ENCODE measurements at places on chromosomes 3 and 15. TPM values are rescaled to one million over a fixed set of nuclear protein-coding genes. Genes with fewer than 3 reads are reported as not detected.

- no peak for DNase-seq
These were observed 138.2 kb downstream of the EPHA3 start for GRCh38 chr3:89245612-89246011.

DNA sequence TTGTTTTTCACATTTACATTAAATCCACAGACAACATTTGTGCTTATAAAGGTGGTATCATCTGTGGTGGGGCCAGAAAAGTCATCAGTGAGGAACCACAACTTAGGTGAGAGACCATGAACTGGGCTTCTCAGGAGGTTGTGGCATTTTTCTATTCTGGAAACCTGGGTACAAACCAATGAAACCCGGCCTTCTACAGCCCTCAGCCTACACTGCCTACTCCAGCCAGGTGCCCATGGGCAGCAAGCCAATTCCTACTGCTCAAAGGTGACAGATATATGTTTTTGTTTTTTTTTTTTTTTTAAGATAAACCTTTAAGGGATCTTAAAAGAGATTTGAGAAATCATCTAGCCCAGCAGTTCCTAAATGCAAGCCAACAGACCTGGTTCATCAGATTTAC, 20.3 kb downstream of the SPG21 start:
- no peak for DNase-seq

DNA sequence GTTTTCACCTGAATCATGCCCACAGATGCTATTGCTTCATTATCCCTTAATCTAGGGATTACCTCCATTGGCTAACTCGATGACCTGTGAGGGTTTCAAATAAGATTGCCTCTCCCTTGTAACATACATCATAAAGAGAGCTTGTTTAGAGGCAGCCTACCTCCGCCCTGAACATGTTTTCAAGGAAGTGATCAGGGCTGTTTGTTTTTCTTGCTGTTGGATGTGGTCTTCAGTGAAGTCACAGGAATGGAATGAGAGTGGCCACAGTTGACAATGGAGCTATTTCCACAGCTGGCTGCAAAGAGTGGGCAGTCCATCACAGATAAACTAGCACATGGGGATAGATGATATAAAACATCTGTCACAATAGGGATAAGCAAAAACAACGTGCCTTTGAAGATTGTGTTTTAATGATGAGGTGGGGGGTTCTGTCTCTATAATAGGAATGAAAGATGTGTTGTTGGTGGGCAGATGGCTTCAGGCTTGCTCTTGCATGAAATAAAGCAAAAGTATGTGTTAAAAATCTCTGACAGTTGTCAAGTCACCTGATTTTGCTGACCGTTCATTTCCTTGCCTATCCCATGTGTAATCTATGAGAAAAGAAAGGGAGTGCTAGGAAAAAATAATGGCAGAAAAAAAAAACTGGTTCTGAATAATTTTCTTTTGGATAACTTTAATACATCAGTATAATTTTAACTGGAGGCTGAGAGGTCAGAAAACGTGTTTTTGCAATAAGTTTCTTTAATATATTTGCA, 642.3 kb downstream of the RBMS3 start:
- peak; percentile 61 for DNase-seq

GRCh38 chr3:130085881-130086280, 4.2 kb downstream of the ALG1L2 start:
- no peak for DNase-seq

DNA sequence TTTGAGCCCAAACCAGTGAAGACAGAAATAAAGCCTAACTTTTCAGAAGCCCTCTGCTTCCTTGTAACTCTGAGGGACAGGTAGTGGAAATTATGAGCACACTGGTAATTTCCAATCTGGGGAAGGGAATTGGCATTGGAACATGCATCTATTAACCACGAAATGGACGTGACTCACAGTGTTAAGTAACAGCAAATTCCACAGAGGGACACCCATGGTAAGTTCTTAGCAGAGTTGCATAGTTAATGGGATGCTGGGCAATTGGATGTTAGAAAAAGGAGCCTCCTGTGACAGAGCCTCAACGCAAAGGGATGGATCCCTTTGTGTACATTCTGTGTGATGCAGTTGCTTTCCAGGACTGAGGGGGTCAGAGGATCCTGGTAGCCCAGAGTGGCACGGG, 168.6 kb downstream of the SEMA6D start:
- DNase-seq: no peak

- DNase-seq: no peak
These were observed 58.9 kb downstream of the ATG7 start for GRCh38 chr3:11331101-11331500.

DNA sequence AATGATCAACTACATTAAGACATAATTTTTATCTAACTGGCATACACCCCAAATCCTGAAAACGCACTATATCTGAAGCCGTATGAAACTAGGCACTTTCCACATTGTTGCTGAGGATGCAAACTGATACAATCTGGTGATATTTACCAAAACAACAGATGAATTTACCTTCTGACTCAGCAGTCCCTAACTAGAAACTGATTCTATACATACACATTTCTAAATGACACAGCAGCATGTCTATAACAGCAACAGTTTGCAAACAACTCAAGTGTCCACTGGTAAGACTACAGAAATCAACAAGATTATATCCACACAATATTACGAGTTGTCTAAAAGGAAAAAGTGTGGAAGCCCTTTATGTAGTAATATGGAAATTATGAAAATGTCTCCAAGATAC, 22.9 kb downstream of the SECISBP2L start:
- no peak for DNase-seq

- DNase-seq: no peak
These were observed 114.5 kb upstream of the STRIT1 start for GRCh38 chr3:155407971-155408370.

DNA sequence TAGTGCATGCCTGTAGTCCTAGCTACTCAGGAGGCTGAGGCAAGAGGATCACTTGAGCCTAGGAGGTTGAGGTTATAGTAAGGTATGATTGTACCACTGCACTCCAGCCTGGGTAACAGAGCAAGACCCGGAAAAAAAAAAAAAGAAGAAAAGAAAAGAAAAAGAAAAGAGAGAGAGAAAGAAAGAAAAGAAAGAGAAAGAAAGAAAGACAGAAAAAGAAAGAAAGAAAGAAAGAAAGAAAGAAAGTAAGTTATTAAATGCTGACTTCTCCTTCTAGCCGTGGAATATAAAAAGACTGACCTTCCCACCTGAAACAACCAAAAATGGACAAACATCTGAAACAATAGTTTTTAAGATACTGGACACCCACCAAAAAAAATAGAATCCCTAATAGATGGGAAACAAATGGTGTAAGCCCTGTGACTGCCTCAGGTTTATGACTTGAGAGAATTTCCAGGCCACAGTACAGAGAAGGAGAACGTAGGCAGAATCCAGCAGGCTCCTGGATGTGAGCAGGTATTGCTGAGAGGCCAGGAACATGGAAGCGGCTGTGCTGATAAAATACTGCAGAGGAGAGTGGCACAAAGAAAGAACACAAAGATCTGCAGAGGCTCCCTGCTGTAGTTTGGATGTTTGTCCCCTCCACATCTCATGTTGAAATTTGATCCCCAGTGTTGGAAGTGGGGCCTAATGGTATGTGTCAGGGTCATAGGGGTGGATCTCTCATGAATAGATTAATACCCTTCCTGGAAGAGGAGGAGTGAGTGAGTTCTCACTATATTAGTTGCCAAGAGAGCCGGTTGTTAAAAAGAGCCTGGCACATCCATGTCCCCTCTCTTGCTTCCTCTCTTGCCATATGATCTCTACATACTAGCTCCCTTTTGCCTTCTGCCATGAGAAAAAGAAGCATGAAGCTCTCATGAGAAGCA, 41.8 kb upstream of the PRSS50 start:
- DNase-seq: no peak

DNA sequence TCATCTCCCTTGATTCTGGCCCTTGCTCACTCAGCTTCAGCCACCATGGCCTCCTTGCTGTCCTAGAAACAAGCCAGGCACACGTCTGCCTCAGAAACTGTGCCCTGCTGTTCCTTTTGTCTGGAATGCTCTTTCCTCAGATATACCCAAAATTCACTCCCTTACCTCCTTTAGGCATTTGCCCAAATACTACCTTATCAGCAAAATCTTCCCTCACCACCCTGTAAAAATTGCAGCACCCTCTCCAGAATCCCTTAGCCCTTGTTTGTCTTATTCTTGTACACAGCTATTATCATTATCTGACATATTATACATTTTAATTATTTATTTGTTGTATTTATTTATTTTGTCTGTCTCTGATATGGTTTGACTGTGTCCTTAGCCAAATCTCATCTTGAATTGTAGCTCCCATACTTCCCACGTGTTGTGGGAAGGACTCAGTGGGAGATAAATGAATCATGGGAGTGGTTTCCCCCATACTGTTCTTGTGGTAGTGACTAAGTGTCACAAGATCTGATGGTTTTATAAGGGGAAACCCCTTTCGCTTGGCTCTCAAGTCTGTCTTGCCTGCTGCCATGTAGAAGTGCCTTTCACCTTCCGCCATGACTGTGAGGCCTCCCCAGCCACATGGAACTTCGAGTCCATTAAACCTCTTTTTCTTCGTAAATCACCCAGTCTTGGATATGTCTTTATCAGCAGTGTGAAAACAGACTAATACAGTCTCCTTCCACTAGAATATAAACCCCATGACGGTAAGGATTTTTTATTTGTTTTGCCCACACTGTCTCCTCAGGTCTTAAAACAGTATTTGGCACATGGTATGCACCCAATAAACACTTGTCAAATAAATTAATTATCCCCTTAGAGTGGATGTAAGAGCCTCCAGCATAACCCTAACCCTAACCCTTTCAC, 60.0 kb upstream of the STT3B start:
- no peak for DNase-seq

DNA sequence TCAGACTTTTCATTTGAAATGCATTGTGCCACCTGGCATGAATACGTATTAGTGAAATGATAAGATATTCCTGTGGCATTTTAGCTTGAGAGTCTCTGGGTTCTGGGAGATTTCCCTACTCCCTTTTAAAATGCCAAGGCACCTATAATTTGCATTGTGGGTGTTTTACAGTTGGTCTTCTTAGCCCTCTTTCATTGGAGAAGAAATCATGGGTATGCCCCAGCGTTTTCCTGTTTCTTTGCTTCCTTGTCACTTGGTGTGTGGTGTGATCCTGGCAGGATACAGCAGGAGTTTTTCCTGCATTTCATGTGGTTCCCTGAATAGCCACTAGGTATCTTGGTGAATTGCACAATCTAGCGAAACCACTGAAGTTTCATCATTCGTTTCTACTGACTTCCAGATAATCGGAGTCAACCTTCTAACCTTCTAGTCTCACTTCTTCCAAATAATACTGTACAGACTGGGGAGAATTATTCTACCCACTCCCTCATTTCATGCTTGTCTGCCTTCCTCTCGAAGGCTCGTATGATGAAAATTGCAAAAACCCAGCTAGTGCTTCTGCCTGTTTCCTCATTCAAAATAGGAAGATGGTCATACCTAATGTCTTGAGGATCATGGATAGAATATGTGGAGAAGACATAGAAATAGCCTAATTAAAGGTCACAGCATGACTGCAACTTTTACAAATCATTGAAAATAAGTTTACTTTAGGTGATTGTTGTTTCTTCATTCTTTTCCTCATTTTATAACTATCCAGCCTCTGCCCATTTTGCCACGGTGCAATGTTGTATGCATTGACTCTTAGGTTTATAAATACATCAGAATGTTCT, 2.6 kb downstream of the BHLHE40 start:
- DNase-seq: no peak

DNA sequence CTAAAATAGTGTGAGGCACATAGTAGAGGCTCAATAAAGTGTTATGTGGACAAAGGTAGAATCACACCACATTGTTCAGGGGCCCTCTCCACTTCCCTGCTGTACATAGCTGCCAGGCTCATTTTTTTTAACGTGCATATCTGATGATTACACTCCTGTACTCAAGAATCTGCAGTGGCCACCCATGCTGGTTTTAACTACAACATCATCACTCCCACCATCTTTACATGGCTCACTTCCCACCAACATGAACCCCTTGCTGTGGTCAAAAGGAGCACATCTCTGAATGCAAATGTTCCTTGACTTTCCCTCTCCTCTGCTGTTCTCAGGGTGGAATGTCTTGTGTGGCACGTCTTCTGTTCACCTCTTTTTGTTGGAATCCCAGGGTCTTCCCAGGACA, 76.7 kb downstream of the FEM1B start:
- no peak for DNase-seq

GRCh38 chr3:131361464-131362421, 19.8 kb upstream of the NUDT16 start:
- peak; percentile 97 for DNase-seq

GRCh38 chr15:92917598-92918407, 17.7 kb downstream of the CHD2 start:
- peak; percentile 99 for DNase-seq

Gene C2CD4B
- 17.8 TPM for total RNA-seq

Gene STXBP5L
- 0.55 TPM for total RNA-seq

Gene GREM1
- 5.3 TPM for total RNA-seq

Gene GOLGA6D
- 0.18 TPM for total RNA-seq

Gene ZNF80
- not detected for total RNA-seq
